Endothelial cell of umbilical vein (primary cell): ENCODE measurements at places on chromosomes 7 and 10.
A peak's percentile ranks its signal among the peaks of the same experiment; 100 is the strongest.

DNA sequence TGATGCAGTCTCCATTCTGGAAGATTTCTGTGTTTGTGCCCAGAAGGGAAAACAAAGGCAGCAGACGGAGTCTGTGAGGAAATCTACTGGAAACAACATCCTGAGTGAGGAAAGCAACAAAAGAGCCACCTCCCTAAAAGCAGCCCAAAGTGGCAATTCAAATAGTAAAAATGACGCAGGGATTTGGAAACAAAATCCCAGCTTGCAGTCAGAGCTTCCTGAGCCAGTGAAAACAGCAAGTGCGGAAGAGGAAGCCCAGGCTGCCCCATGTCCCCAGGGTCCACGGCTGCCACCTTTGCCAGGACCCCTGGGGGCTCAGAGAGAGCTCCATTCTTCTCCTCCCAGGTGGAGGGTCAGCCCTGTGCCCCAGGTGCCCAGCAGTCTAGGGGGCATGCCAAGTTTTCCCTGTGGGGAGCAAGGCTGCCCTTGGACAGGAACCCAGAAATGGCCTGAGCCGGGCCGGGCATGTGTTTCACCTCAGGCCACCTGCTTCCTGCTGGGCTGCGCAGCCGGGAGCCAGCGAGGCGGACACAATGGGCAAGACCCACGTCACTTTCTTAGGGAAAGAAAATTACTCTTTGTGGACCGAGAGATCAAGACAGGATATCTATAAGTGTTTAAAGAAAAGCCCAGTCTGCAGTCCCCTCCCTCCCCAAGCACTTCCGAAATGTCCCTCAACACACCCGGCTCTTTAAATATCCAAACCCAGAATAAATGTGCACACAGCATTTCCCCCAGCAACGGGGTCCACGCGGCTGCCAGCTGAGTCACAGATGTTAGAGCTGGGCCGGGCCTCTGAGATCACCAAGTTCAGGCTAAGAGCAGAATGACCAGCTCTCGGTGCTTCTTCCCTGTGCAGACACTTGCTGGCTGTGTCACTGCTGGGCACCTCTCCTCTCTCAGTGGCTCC lies 231.1 kb downstream of the ARHGAP12 start:
- DNase-seq = peak; percentile 98

DNA sequence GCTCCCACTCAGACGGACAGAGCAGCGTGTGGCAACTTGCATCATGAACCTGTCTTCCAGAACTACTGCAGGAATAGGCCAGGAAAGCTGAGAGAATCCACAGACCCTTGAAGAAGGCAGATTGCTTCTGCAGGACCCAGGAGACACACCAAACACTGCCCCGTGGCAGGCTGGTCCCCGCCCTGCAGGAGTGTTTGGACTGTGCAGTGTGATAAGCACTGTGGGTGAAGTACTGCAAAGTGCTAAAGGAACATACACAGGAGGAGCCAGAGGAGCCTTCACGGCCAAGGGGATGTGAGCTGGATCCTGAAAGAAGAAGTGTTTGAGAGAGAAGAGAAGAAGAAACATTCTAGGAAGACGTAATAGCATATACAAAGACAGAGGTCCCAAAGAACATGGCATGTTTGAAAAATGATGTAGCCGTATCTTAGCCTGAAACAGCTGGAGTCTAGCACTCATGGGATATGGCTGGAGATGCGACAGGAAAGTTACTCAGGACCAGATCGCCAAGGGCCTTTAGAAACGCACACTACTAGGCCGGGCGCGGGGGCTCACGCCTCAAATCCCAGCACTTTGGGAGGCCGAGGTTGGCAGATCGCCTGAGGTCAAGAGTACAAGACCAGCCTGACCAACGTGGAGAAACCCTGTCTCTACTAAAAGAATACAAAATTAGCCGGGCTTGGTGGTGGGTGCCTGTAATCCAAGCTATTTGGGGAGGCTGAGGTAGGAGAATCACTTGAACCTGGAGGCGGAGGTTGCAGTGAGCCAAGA lies 96.9 kb upstream of the RHEB start:
- DNase-seq = no peak

- no peak for DNase-seq
Measured at GRCh38 chr10:51629934-51630639, 69.3 kb downstream of the CSTF2T start.

- DNase-seq = peak; percentile 78
Measured at GRCh38 chr10:124744102-124745050, at the start of gene FAM53B. FAM53B (minus strand) TSS chr10:124744378; CDS start chr10:124706713, 37,665 bp downstream.

GRCh38 chr10:122348512-122348911 lies 26.0 kb upstream of the PLEKHA1 start:
- DNase-seq = no peak

GRCh38 chr10:114504769-114505579 lies 100.7 kb upstream of the AFAP1L2 start:
- DNase-seq = peak; percentile 99

DNA sequence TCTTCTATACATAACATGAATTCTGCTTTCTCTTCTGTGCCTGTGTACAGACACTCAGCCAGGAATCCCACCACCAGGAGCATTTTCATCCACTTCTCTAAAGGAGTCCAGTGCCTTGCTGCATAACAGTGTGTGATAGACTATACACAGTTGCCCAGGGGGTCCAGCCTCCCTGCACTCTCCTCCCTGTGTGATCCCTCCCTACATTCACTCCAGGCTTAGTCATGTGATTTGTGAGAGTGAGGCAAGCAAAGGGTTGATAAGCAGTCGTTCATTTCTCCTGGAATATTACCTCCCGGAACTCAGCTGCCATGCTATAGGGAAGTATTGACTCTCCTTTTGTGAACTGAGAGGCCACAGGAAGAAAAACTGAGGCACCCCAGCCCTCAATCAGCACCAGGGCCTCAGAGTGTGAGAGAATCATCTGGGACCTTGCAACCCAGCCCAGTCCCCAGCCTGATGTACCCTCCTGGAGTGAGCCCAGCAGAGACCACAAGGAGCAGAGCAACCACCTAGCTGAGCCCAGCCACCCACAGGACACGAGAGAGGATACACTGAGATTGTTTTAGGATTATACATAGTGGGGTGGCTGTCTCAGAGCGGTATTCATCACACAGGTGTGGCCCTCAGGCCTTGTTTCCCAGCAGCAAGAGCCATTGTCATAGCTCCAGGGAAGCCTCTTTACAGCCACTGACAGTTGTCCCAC lies 45.0 kb upstream of the EEPD1 start:
- DNase-seq = no peak

DNA sequence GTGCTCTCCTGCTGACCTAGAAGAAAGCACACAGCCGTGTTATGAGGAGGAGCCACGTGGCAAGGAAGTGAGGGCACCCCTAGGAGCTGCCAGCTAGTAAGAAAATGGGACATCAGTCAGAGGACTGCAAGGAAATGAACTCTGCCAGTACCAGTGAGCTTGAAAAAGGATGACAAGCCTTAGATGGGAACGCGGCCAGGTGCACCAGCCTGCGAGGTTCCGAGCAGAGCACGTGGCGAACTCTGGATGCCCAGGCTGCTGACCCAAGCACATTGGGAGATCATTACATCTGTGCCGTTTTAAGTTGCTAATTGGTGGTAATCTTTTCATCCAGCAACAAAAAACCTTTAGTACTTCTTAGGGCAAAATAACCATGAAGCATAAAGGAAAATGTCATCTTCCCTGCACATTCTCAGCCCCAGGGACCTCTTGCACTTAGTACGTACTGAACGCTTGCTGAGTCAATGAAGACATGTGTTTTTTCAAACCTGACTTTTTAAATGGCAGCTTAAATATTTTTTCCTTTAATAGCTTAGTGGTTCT lies 69.4 kb downstream of the AMZ1 start:
- DNase-seq = no peak

GRCh38 chr10:129416956-129417765 lies 49.9 kb upstream of the MGMT start:
- peak; percentile 59 for DNase-seq

DNA sequence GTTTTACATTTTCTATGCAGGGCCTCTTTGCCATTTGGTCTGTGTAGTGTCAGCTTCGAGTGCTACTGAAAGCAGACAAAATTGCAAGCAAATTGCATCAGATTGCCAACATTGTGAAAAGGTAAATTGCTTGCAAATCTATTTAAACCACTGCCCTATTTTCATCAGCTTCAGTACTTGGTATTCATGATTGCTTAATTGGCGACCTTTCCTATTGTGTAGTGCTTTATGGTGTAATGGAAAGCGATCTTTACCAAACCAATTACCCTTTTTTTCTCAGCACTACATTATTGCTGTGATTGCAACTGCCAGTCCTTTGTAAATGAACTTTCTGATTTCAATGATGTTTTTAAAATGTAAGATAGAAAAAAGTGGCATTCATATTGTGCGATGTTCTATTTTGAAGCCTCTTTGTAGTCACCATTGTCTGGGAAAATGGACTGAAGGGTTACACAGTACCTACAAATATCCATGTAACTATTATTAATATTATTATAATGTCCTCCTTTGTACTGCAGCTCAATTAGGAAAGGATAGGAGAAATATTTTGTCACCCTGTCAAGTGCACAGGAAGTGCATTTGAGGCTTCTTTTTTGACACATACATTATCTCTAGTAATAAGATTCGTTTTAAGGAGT lies 177.7 kb upstream of the SP8 start:
- no peak for DNase-seq

DNA sequence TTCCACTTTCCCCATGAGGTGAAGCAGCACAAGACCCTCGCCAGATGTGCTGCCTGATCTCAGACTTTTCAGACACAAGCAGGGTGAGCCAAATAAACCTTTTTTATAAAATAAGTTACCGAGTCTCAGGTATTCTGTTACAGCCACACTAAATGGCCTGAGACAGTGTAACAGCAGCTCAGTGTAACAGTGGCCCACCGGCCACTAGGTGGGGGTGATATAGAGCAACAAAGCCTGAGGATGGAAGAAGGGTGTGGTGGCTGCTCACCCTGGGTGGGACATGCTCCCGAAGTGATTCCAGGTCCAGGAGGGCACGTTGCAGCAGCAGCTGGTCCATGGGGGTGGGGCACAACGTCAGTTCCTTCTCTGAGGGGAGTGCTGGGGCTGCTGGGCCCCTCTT lies 44.6 kb downstream of the BMS1 start:
- no peak for DNase-seq

- DNase-seq = no peak
Measured at GRCh38 chr10:123031124-123031523, 22.3 kb downstream of the ACADSB start.

DNA sequence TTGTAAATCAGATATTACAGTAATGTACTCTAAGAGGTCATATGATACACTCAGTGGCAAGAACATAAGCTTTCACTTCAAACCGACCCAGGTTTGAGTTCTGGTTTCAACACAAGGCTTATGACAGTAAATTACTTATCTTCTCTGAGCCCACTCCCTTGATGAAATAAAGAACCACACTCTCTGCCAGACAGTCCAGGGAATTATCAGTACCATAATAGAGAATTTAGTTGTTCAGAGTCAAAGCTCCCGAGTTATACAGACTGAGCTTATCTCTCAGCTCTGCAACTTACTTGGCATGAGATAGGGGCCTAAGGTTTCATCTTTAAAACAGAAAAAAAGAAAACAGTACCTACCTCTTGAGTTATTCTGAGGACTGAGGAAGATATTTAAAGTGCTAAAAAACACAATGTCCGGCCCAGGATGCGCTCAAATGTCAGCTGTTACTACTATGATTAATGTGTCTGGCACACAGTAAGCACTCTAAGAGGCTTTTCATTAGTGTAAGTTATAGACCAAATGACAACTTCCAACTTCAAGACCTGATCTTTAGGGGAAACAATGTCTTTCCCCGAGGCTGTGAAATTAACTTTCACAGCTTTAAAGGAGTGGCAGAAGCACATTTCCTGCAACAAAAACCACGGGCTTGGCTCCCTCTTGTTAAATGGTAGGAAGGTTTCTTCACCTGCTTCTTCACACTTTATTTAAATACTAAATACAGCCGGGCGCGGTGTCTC lies 38.1 kb downstream of the UBE2H start:
- DNase-seq = peak; percentile 27

GRCh38 chr10:3010816-3011460 lies 56.4 kb upstream of the PFKP start:
- DNase-seq = no peak

DNA sequence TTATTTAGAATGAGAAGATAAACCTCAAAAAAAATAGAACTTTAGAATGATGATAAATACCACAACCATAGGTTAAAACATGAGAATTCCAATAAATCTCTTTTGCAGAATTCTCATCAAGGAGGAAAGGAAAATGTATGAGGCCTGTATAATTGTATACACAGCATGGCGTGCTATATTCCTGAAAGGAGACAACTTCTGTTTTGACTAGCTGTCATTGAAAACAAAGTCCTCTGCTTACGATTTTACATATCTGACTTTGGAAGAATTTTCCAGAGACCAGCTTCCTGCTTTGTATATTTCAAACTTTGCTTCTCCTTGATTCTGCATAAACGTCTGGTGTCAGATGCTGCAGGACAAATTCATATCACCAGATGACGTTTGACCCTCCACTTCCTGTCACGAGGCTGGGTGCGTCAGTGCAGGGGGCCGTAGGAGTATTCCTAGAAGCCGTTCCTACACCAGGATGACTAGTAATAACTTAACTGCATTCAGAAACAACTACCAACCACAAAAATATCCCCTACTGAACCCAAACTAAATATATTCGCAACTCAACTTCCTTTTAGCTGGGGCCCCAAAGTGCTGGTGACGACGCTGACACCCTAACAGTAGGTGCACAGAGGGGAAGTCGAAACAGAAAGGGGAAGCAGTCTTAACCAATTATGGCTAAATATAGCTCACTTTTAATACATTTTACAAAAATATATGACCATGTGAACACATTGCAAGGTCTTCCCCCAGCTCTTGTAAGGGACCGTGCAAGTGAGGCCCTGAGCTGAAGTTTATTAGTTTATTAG lies 178.6 kb upstream of the INHBA start:
- DNase-seq = no peak

- peak; percentile 56 for DNase-seq
Measured at GRCh38 chr7:65983965-65984658, 2.1 kb upstream of the GUSB start.

GRCh38 chr10:131959841-131960240 lies 21.9 kb downstream of the BNIP3 start:
- no peak for DNase-seq

DNA sequence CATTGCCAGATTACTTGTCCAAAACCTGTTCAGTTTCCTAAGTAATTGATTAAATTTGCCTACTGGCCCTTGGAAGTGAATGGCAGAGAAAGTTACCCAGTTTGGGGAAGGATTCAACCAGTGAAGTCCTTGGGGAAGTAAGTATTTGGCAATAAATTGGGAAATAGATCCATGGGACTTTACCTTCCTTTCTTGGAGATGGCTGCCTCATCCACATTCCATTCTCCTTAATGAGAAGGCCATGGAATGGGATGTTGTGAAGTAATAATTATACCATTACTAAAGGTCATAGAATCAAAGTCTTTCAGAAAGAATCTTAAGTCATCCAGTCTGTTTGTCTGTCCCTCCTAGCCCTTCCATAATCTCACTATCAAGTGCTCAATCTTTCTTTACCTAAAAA lies 4.5 kb upstream of the COPG2 start:
- DNase-seq = no peak

- peak; percentile 92 for DNase-seq
Measured at GRCh38 chr7:84637568-84638338, 443.2 kb upstream of the SEMA3A start.

- DNase-seq = peak; percentile 26
Measured at GRCh38 chr7:41861642-41862041, 158.8 kb upstream of the INHBA start.

- DNase-seq = no peak
Measured at GRCh38 chr7:20233362-20233761, 16.2 kb upstream of the MACC1 start.
